ENCODE measurements at places on chromosomes 1 and 21.
A peak's percentile ranks its signal among the peaks of the same experiment; 100 is the strongest.

DNA sequence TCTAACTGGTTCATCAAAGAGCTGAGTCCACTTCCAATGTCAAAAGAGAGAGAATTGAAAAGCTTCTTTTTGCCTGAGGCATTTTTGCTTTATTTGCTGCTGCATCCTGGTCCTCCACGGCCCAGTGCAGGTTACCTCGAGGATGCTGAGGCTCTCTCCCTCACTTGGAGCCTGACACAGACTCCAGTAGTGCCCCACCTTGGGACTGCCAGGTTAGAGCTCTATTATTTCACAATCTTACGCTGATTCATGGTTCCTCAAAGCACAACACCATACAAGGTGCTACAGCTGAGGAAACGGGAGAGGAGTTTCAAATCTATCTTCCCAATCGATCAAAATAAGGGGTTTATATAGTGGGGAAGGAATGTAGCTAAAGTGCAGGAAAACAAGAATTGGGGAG is 13.6 kb upstream of the PLPPR4 start:
- DNase-seq, result no peak

DNA sequence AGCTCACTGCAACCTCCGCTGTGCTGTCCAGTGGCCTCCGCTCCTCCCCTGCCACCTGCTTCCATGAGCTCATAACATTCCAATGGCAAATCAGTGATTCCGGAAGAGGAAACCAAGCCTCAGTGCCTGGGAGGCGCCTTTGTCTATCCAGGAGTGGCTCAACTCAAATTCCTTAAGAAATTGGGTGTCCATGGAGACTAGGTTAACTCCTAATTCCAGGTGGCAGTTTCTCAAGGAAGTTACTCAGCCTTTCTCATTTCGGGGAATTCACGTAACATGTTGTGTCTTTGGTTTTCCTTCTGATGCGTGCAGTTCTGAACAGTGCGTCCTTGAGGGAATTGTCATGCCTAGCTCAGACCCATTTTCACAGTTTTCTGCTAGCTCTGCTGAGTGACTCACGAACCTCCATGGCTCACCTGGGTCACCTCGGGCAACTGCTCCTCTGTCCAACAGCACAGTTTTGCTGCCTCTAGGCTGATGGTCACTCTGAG is 89.9 kb upstream of the DSCAM start:
- DNase-seq, result no peak

DNA sequence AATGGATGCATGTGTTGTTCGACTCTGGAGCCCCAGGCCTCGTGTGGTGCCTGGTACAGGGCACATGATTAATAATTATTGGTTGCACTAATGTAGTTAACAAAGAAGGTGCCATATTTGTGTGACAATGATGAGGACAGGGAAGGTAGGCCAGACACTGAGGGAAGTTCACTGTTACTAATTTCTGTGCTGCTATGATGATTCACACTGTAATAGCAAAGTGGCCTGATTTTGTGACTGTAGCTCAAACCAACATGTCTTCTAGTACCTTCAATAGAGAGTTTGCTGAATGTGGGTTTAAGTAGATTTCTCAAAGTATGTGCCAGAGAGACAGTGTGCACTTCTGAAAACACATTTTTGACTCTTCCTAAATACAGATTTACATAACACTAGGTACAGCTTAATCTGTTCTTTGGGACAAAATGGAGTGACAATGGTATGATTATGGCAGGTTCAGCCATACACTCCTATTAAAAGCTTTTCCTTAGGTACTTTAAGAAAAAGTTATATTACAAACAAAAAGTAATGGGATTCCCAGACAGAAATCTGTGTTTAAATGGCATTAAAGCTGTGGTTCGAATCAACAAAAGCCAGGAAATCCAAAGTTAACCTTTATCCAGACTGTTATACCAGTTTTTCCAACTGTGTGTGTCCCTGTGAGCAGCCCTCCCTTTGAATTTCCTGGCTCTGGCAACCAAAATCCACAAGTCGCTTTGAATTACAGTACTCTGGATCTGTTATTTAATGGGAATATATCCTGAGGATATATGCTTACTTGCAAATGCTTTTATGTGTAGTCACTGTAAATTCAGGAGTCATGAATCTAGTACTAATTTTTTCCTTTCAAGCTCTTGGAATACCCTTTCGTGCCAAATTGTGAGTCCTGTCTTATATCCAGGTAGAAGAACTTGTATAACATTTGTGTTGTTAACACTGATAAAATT is 277.1 kb upstream of the SGIP1 start:
- DNase-seq, result no peak

- no peak for DNase-seq
Measured at GRCh38 chr1:99327357-99327756, 63.1 kb downstream of the PLPPR4 start.

DNA sequence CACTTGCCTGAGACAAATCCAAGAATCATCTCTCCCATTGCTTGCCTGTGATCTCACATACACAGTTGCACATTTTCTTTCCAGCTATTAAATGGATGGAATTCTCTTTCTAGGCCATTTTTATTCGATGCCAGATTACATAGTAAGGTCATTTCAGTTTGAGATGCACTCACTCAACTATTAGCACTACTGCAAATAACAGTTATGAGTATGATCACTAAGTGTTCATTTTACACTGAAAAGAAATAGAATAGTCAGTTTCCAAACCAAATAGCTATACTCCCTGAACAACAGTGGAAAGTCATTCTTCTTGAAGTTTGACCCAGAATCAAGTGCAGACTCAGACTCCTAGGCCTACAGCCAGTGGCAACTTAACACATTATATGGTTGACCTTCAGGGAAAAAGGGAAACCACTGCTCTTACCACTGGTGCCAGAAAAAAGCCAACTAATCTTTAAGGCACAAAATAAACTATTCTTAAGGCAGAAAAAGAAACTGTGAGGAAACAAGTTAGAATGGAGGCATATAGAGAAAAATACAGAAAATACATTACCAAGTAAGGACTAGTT is 31.5 kb downstream of the WNT2B start:
- no peak for DNase-seq

GRCh38 chr1:165369255-165369848 is 12.8 kb upstream of the LMX1A start:
- peak; percentile 32 for DNase-seq

- no peak for DNase-seq
Measured at GRCh38 chr1:171910786-171911185, 69.5 kb downstream of the DNM3 start.

- DNase-seq, result no peak
Measured at GRCh38 chr1:9652379-9653209, 1.1 kb downstream of the PIK3CD start.

DNA sequence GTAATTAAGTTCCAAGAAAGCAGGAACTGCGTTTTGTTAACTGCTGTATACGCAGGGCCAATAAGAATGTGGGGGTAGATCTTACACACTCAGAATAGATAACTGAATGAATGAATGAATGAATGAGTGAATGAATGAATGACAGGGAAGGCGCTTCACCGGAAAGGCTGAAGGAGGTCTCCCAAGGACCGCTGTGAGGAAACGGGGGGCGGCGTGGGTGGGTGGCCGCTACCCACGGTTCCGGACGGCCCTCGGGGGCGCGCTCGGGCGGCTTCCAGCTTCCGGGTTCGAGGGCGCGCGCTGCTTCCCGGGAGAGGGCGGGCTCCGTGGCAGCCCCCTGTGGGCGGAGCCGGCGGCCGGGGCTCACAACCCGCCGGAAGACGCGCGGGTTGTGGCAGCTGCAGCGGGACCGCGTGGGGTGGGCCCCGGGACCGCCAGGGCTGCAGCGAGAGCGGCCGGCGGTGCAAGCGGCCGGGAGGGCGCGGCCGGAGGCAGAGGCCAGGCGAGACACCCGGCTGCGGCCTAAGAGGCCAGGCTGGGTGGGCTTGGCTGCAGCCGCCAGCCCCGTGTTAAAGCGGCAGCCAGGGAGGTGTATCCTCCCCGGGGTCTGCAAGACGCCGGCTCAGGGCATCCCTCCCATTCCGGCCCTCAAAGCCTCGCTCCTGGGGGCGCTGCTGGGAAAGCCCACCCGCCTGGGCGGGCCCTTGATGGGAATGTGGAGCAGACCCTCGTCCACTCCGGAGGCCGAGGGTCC is at the start of gene ZFP69:
Gene ZFP69, plus strand, starts transcription at position 367 of the 754 bp plus-strand sequence. CDS start 2,072 bp downstream, outside the sequence.
- no peak for DNase-seq

DNA sequence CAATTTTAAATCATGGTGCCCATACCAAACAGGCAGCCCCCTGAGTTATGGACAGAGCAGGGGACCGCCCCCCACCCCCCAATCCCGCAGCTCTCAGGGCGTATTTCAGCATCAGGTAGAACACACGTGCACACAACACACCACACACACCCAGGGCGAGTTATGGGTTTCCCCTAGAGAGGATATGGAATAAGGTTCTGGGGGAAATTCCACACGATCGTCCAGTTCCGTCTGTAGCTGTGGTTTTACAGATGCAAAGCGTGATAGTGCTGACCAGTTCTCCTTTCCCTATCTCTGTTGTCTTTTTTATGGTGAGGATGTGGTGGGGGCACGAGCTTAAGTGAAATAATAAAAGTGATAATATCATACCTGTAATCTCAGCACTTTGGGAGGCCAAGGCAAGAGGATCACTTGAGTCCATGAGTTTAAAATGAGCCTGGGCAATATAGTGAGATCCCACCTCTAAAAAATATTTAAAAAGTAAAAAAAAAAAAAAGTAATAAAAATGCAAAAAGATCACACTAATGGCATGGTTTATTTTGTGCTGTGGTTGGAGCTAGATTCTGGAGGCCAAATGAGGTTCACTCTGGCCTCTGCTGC is 25.1 kb downstream of the C2CD2 start:
- DNase-seq, result no peak

- DNase-seq, result no peak
Measured at GRCh38 chr1:162385702-162386101, 4.2 kb downstream of the C1orf226 start.

DNA sequence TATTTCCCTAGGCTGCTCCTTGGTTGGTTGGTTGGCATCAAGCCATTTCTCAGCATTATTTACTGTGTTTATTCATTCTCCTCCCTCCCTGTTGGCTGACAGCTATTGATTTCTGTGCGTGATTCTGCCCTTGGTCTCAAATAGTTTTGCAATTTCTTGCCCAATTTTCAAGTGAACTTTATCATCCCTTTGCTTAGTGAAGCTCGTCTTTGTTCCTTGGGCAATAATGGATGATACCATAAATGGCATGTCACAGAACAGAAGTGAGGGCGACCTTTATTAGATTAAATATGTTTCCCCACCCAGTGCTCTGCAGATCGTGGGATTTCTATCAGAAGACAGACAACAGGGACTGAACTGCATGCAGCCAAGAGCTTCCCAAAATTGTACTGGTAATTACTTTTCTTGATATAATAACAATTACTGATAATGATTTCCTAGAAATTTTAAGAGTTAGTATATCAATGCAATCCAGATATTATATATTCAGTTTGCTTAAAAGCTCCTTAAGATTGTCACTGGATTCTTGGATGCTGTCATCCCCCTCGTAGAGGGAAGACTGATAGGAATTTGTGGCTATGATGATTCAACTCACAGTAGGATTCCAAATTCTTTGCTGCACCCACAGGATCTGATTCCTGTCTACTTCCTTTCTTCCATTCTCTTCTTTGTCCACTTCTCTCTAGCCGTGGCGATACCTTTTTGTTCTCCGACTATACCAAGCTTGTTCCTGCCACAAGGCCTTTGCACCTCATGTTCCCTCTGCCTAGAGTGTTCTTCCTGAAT is 122.1 kb upstream of the KAZN start:
- DNase-seq, result no peak

- DNase-seq, result no peak
Measured at GRCh38 chr1:41678111-41678878, 193.8 kb upstream of the EDN2 start.

DNA sequence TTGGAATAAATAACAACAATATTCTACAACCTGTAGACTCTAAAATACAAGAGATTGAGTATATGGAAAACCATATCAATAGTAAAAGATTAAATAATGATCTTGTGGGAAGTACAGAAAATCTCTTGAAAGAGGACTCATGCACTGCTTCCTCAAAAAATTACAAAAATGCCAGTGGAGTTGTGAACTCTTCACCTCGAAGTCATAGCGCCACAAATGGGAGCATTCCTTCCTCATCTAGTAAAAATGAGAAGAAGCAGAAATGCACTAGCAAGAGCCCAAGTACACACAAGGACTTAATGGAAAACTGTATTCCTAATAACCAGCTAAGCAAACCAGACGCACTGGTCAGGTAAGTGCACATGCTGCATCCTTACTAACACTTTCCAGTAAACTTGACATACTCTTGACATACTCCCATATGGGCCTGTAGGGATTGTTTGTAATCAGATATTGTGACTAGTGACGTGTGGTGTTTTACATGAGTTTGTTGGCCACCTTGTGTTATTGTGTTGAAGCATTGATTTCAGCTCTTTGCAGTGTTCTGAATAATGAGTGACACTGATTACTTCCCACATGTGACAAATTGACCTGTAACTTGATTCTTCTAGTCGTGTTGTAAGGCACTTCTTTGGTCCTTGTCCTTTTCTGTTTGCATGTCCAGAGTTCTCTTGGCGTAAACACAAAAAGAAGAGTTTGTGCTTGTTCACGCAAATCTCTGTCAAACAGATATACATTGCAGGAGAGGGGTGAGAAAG is 28.0 kb downstream of the MACO1 start:
- DNase-seq, result no peak

DNA sequence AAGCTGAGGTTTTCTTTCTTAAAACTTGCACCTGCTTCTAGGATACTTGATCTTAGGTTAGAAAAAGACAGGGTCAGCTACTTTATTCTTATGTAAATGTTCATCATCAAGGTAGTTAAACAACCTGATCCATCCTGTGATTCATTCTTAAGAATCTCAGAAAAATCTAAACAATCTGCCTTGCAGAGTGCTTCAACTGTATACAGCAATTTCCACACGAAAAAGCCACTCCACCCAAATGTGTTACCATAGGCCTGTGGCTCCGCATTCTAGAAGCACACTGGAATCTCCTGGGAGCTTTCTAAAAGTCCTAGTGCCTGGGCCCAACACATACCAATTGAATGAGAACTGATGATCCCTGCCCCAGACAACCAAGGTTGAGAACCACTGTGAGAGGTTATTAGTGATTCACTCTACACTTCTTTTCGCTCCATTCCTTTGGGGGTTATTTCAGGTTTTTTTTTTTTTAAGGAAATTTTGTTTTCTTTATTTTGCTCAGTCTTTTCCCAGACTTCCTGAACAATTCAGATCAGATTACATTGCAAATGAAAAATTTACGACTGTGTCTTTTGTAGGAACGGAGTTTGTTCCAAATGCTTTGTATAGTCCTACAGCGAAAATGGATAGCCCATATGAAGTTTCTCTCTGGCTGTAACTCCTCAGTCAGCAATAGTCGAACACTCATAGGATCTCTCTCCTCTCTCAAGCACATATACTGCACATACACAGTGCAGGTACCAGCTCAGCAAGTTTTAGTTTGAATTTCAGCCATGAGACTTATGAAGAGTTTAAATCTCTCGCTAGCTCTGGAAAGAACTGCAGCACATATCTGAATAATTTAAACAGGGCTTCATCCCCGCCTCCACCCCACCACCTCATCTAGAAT is 16.1 kb downstream of the SMYD2 start:
- no peak for DNase-seq

- DNase-seq, result no peak
Measured at GRCh38 chr1:104932949-104933679, 1183.4 kb downstream of the AMY1C start.

DNA sequence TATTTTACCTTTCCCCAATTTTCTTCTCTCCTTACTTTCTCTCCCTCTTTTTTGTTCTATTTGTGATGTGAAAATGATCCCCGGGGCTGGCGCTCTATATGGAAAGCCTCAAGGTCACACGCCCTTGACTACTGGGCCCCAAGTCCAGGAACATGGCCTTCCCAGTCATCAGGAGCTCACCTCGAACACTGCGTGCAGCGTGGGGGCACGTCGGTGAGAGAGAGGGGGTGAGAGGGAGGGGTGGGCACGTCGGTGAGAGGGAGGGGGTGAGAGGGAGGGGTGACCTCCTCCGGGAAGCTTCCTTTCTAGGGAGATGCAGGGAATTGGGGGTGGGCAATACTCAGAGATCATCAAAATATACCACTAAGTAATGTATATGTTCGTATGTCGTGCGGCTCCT is 94.6 kb upstream of the TMPRSS2 start:
- DNase-seq, result no peak
